ENCODE measurements at places on chromosomes 11 and 22.

GRCh38 chr22:42301077-42301741 is 30.8 kb upstream of the TCF20 start:
- DNase-seq: no peak

DNA sequence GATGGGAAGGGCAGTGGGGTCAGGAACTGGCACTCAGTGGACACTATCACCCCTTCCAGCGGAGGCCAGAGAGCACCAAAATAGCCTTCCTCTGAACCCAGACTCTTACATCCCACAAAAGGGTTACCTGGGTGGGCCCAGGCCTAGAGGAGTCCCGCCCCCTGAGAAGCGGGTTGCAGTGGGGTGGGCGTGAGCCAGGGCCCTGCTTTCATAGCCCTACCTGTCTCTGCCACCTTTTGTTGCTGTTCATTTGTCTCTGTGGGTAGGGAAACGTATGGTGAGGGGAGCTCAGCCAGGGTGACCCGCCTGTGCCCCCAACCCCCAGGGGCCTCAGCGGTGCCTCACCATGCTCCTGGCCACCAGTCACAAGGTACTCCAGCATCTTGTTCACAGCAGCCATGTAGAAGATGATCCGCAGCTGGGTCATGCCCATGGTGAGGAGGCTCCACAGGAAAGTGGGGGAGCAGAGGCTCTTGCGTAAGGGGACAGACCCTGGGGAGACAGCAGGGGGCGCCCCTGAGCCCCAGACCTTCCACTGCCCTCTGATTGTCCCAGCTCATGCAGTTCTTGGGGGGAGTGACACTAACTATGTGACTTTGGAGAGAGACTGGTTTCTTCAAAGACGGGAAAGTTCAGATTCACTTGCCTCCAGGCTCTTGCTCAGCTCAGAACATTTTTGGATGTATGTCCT is 24.0 kb downstream of the SLC43A1 start:
- DNase-seq: peak; percentile 67

- no peak for DNase-seq
Measured at GRCh38 chr11:34586488-34587281, 34.2 kb upstream of the EHF start.

- DNase-seq: no peak
Measured at GRCh38 chr11:89421718-89422117, 69.5 kb downstream of the NOX4 start.

DNA sequence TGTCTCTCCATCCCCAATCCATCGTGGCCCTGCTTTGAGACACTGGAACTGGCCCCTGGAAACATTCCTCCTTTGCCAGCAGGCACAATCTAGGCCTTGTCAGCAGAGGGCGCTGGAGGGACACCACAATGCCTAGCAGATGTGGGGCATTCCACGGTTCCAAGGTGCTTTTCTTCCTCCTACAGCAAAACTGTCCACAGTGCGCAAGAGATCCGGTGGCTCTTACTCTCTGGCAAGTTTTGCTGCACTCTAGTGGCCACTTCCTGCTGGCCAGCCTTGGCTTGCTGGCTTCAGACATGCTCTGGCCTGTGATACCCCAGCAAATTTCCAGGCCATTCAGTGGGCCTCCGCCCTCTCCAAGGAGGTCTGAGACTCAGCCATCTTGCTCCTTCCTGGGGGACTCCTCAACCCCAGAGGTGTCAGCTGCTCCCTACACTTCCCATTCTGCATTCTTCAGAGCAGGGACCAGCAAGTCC is 17.1 kb upstream of the RBM4B start:
- DNase-seq: peak; percentile 78

- DNase-seq: no peak
Measured at GRCh38 chr11:12111549-12112520, 1.4 kb downstream of the MICAL2 start.

DNA sequence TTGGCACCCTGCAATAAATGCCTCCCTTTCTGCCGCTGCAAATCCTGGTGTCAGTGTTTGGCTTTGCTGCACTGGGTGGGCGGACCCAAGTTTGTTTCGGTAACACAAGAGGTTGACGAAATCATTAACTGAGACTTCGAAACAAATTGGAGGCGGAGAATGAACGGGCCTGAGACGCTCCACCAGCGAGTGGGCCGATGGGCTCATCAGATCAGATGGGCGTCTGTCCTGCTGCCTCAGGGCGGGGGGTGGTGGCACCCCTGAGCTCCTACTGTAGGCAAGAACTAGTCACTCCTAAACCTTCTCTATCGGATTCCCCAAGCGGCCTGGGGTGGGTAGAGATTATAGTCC is 918 bp upstream of the CAPN5 start:
- DNase-seq: no peak

DNA sequence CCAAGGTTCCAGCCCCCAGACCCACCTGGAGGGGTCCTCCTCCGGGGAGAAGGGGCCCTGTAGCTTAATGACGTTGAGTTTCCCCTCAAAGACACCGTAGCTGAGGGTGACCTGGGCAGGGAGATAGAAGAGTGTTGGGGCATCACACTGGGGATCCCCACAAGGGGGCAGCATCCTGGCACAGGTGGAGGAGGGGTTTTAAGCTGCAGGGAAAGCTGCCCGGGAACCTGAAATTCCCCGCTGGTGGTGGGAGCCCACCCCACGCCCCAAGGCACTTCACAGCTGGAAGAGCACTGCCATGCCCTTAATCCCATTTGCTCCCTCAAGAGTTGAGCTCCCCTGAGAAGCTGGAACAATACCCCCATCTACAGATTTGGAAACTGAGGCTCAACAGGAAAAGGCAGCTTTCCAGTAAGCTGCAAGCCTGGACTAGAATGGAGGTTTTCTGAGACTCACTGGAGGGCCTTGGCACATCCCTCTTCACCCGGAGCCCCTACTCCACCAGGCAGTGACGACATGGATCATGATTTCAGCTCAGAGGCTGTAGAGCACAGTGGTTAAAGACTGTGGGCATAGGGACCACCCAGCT is 13.7 kb downstream of the MFNG start:
- no peak for DNase-seq
